CD14-positive monocyte (primary cell): ENCODE measurements at places on chromosomes 5 and 9. TPM values are rescaled to one million over a fixed set of nuclear protein-coding genes. Genes with fewer than 3 reads are reported as not detected.

The ANKDD1B gene
- 0.14 and 0.32 TPM in 2 replicates for polyA plus RNA-seq

- no peaks in the 10 kb centered on the region for H3K4me1 ChIP-seq
- no peaks in the 10 kb centered on the region for H3K27me3 ChIP-seq
- no peaks in the 10 kb centered on the region for H3K36me3 ChIP-seq
- no peak overlapping the region for H3K4me3 ChIP-seq
Measured at GRCh38 chr5:173640156-173640804, 23.8 kb upstream of the BOD1 start.

- no peak for DNase-seq
- no peaks in the 10 kb centered on the region for H3K27me3 ChIP-seq
- no peaks in the 10 kb centered on the region for H3K36me3 ChIP-seq
- H3K27ac ChIP-seq = no peak overlapping the region
Measured at GRCh38 chr5:39409033-39409432, 15.7 kb downstream of the DAB2 start.

DNA sequence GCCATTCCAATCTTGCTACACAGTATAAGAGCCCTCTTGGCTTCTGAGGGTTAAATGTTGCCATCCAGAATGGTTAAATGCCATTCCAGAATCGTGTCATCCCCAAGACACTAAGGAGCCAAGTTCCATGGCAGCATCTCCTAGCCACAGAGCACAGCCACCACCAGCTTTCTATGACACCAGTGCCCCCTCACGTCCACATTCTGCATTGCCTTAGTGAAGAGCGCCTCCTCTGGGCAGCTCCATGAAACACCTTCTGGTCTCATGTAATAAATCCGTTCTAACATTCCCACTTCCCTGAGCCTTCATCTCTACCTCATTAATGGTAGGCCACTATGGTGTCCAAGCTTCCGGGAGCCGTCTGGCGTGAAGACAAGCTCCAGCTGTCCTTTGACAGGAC lies 12.4 kb downstream of the CBY3 start:
- no peaks in the 10 kb centered on the region for H3K27me3 ChIP-seq
- H3K4me1 ChIP-seq = no peaks in the 10 kb centered on the region
- peaks cover 14% of the 10 kb centered on the region for H3K36me3 ChIP-seq
- no peak overlapping the region for H3K27ac ChIP-seq
- H3K4me3 ChIP-seq = no peak overlapping the region

DNA sequence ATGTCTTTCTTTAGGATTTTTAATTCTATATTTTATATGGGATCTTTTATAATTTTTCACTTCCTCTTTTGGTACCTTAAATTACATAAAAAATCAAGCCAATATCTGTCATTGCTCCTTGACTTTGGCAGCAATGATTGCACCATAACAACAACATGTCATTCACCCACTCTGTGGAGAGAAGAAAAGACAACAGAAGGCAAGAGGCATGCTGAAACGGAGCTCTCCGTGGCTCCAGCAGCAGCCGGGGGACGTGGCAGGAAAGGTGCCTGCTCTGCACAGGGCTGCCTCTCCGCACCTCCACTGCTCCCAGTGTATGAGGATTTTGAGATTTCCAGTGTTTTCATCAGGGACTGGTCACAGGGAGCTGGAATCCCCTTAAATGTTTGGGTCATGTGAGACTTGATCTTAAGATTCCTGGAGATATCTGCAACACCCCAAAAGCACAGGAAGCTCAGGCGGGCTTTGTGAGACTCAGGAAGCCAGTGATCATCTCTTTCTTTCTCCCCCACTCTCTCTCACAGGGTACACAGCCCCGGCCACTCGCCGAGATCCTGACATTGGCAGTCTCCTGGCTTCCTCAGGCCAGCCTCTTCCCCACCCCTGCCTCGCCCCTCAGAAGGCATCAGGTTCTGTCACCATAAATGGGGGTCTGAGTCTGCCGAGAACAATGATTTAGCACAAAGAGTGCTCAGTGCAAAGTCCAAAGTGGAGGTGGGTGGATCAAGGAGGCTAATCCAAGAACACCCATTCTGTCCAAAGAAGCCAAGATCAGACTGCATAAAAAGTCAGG lies 74.6 kb downstream of the ACTL7B start:
- peak; percentile 45 for DNase-seq
- peak overlapping the region; percentile 4 for H3K27ac ChIP-seq
- H3K27me3 ChIP-seq = no peaks in the 10 kb centered on the region
- no peaks in the 10 kb centered on the region for H3K36me3 ChIP-seq
- peaks cover 66% of the 10 kb centered on the region for H3K4me1 ChIP-seq
- H3K4me3 ChIP-seq = peak overlapping the region; percentile 49

GRCh38 chr5:159031513-159031912 lies 68.2 kb downstream of the EBF1 start:
- H3K27ac ChIP-seq = no peak overlapping the region
- H3K4me3 ChIP-seq = no peak overlapping the region
- peaks cover 21% of the 10 kb centered on the region for H3K4me1 ChIP-seq
- no peaks in the 10 kb centered on the region for H3K36me3 ChIP-seq
- no peaks in the 10 kb centered on the region for H3K27me3 ChIP-seq

- H3K4me3 ChIP-seq = no peak overlapping the region
- H3K4me1 ChIP-seq = no peaks in the 10 kb centered on the region
- peaks cover 6% of the 10 kb centered on the region for H3K27me3 ChIP-seq
- no peak for DNase-seq
- H3K27ac ChIP-seq = no peak overlapping the region
- no peaks in the 10 kb centered on the region for H3K36me3 ChIP-seq
Measured at GRCh38 chr9:21504894-21505293, 22.8 kb upstream of the IFNE start.

The CDC20B gene
- polyA plus RNA-seq = not detected

- H3K36me3 ChIP-seq = no peaks in the 10 kb centered on the region
- no peak overlapping the region for H3K27ac ChIP-seq
- DNase-seq = no peak
- H3K4me3 ChIP-seq = no peak overlapping the region
- H3K4me1 ChIP-seq = no peaks in the 10 kb centered on the region
Measured at GRCh38 chr9:63859475-63860215, 1425.4 kb downstream of the FOXD4L5 start.

GRCh38 chr9:79431019-79431679 lies 140.6 kb upstream of the TLE4 start:
- H3K4me1 ChIP-seq = no peaks in the 10 kb centered on the region
- H3K36me3 ChIP-seq = no peaks in the 10 kb centered on the region
- no peak overlapping the region for H3K4me3 ChIP-seq
- no peaks in the 10 kb centered on the region for H3K27me3 ChIP-seq
- no peak overlapping the region for H3K27ac ChIP-seq

The CDH12 gene
- polyA plus RNA-seq = not detected

- H3K4me1 ChIP-seq = peaks cover 3% of the 10 kb centered on the region
- peak; percentile 42 for DNase-seq
- H3K27ac ChIP-seq = no peak overlapping the region
- H3K36me3 ChIP-seq = no peaks in the 10 kb centered on the region
Measured at GRCh38 chr9:93154293-93154903, 20.3 kb upstream of the NINJ1 start.

The NEURL1B gene
- not detected for polyA plus RNA-seq

DNA sequence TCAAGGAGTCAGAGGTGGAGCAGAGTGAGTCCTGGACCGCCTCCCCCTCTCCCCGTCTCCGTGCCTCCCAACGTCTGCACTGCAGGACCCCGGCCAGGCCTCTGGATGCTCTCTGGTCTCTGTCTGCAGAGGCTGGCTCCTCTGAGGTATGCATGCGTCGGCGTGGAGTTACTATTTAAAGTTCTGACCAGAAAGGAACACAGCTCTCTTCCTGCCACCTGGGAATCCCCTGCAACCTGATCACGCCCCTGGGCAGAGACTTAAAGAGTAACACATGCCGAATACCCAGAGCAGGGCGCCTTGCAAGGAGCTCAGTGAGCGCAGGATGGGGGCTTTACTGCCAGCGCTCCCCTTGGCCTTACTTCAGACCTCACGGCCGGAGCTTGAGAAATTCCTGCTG lies 16.0 kb downstream of the ANXA6 start:
- H3K4me1 ChIP-seq = peaks cover 9% of the 10 kb centered on the region
- no peak overlapping the region for H3K27ac ChIP-seq
- H3K27me3 ChIP-seq = no peaks in the 10 kb centered on the region
- DNase-seq = no peak
- H3K36me3 ChIP-seq = peaks cover 94% of the 10 kb centered on the region

- no peaks in the 10 kb centered on the region for H3K4me1 ChIP-seq
- no peaks in the 10 kb centered on the region for H3K27me3 ChIP-seq
- no peak for DNase-seq
- no peaks in the 10 kb centered on the region for H3K36me3 ChIP-seq
Measured at GRCh38 chr5:60811105-60811504, 33.0 kb downstream of the ELOVL7 start.

The MCC gene
- polyA plus RNA-seq = not detected

DNA sequence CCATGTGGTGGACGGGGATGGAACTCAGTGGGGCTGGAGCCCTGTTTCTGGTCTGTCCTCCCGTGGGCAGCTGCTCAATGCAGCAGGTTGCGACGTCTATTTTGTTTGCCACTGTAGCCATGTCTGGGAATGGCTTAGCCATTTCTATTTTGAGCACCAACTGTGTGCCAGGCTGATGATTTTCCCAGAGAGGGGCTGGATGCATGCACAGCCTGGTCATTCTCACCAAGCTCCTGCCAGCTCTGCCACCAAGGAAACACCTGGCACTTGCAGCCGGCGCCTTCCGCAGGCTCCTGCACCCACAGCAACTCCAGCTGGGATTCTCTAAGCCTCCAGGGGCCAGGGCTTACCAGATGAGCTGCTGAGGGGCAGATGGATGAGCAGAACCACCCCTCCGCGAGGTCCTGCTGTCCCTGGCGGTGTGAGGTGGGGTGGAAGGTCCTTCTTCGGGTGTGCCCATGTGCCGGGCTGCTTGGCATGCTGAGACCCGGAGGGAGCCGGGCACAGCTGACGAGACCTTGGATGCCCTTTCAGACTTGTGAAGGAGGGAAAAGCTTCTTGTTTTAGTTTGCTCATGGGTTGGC lies 151.2 kb downstream of the RXRA start:
- H3K36me3 ChIP-seq = no peaks in the 10 kb centered on the region
- H3K4me1 ChIP-seq = no peaks in the 10 kb centered on the region
- no peak for DNase-seq
- H3K27ac ChIP-seq = no peak overlapping the region

DNA sequence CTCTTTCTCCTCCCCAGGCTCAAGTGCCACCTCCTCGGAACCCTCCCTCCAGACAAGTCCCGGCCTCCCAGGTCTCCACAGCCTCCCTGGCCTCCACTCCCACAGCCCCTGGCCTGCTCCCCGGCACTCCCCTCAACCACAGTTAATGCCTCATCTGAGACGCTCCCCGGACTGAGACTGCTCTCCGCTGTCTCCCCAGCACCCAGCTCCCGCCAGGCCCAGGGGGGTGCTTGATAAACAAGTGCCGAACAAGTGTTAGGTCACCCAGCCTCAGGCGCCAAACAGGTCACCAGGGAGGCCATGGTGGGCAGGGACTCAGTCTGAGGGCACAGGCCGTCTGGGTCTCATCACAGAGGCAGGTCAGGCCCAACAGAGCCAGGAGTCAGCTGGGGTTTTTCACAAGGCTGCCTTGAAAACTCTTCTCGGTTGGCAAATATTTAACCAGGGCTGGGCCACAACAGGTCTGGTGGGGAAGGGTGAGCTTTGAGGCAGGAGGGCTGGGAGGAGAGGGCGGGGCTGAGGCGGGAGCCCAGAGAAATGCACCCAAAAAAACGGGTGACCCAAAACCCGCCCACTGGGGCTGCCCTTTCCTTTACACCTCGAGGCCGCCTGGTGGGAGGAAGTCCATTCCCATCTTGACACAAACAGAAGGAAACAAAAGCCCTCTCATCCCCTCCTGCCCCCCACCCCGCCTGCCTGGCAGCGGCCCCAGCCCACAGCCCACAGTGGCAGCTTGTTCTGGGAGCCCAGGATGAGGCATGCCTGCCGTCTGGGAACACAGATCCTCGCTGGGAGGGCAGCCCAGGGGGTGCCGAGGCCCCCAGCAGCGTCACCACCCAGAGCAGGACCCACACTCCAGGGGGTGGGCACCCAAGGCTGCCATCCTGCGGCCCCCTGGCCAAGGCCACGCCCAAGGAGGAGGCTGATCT lies 66.6 kb upstream of the STXBP1 start:
- H3K36me3 ChIP-seq = peaks cover 41% of the 10 kb centered on the region
- H3K27ac ChIP-seq = peak overlapping the region; percentile 34
- no peaks in the 10 kb centered on the region for H3K27me3 ChIP-seq
- H3K4me1 ChIP-seq = peaks cover 28% of the 10 kb centered on the region
- DNase-seq = no peak
- no peak overlapping the region for H3K4me3 ChIP-seq

DNA sequence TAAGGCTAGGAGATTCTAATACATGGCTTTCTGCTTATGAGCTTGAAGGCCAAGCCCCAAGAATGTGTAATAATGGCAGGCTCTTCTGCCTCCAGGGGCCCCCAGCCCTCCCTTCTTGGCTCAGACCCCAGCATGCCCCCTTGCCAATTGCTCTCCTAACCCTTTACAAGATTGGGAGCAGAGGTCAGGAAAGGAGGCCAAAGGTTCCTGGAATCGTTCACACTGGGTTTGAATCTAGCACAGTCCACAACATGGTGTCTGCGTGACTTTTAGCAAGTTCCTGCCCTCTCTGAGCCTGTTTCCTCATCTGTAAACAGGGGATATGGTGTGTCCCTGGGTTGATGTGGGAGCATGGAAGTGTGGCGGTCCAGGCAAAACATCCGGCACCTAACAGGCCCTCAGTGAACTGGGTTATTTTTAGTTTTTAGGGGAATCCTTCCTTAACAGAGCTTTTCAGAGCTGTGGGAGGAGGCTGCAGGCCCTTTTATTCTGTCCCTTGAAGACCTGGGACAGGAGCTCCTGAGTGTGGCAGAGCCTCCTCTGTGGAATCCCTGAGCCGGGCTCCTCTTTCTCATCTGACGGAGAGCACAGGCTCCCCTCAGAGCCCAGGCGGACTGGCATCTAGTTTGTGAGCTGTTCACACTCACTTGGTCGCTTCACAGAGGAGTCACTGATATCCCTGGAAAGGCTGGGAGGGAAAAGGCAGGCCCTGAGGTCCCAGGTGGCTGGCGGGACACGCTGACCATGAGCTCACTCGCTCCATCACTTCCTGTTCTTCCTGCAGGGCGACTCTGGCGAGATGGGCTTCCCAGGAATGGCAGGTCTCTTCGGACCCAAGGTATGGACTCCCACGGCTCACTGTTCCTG lies 23.4 kb upstream of the ORM1 start:
- no peaks in the 10 kb centered on the region for H3K36me3 ChIP-seq
- no peaks in the 10 kb centered on the region for H3K4me1 ChIP-seq
- H3K4me3 ChIP-seq = no peak overlapping the region
- no peaks in the 10 kb centered on the region for H3K27me3 ChIP-seq
- no peak for DNase-seq

The SMC2 gene
- polyA plus RNA-seq = 3.6 TPM

DNA sequence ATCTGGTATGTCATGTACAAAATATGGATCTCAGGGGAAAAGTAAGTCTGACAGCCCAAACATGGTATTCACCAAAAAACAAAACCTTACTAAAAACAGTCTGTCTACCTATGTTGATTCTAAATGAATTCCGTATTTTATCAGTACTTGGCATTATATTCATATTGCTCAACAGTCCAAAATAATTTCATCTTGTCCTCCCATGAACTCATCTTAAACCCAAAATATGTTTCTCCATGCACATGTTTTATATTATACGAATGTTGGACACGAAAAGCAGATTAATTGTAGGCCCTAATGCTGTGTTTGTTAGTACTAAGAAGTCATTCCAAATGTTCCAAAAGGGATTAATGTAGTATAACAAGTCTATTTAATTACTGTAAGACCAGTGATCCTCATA lies 20.1 kb downstream of the NFIB start:
- H3K4me1 ChIP-seq = no peaks in the 10 kb centered on the region
- H3K4me3 ChIP-seq = no peak overlapping the region
- no peaks in the 10 kb centered on the region for H3K27me3 ChIP-seq
- no peak for DNase-seq

- peaks cover 65% of the 10 kb centered on the region for H3K4me1 ChIP-seq
- H3K27ac ChIP-seq = peak overlapping the region; percentile 83
- H3K36me3 ChIP-seq = peaks cover 4% of the 10 kb centered on the region
- no peaks in the 10 kb centered on the region for H3K27me3 ChIP-seq
- peak overlapping the region; percentile 68 for H3K4me3 ChIP-seq
- DNase-seq = peak; percentile 52
Measured at GRCh38 chr9:137030538-137031527, 1.1 kb downstream of the FUT7 start.
